ENCODE measurements at places on chromosomes 7 and 10.

DNA sequence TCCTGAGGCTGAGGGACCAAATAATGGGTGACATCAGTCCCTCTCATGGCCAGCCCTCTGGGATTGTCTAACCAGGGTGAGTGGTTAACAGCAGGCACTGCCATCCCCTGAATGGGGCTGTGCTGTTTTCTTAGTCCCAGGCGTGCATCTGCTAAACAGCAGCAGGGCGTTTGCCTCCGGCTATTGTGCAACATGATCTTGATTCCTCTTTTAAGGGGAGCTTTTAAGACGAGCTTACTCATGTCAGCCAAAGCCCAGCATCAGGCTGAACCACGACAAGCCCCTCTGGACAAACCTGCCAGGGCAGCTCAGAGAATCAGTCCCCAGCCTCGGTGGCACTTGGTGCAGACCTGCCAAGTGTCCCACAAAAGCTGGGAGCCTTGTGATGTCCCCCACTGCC lies 16.2 kb upstream of the IGFBP3 start:
- no peak for DNase-seq

DNA sequence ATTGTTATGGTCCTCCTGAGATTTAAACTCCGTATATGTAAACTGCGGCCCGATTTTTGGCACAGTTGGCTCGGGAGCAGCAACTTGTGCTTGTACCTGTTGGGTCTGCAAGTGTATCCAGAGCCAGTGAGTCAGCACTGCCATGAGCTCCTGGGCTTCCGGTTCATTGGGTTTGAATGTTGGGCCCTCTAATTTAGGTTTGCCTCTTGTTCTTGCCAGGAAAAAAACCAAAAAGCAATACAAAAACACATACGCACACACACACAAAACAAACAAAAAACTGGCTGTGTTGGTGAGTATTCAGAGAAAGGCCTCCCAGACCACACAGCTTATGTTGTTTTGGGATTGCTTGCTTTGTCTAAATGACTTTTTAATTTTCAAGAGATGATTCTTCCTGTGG lies 26.3 kb downstream of the SND1 start:
- DNase-seq, result no peak

- DNase-seq, result no peak
Measured at GRCh38 chr10:122286867-122287266, 15.8 kb downstream of the BTBD16 start.

- peak; percentile 32 for DNase-seq
Measured at GRCh38 chr7:93442478-93443224, 131.9 kb downstream of the CALCR start.

GRCh38 chr10:78776756-78777155 lies 292.0 kb upstream of the ZMIZ1 start:
- no peak for DNase-seq

DNA sequence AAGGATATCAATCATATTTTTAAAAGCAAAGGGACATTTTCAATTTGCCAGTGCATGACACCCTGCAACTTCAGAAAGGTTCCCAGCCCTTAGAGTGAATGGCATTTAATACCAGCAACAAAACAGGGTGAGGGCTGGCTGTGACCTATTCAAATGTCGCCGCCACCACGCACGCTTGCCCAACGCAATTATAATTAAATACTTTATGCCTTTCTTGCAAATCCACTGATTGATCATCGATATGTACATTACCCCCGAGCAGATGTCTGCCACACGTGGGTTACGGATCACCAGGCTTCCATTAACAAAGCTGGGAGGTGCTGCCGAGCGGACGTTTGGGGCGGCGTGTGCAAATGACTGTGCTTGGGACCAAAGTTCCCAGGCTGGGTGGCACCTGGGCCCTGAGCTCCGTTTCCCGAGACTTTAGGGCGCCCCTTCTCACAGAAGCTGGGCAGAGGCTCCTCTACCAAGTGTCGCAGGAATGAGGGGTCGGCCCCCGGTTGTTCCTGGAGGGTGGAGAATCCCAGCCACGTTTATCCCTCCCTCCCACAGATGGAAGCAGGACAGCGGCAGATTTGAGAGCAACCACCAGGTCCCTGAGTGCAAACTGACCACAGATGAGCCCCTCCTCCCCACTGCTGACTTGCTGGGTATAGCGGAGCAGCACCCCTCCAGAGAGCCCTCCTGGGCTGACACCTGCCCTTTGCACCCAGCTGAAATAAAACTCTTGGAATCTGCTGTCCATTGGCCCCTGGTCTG lies 3.9 kb downstream of the FOXL3 start:
- DNase-seq, result no peak

DNA sequence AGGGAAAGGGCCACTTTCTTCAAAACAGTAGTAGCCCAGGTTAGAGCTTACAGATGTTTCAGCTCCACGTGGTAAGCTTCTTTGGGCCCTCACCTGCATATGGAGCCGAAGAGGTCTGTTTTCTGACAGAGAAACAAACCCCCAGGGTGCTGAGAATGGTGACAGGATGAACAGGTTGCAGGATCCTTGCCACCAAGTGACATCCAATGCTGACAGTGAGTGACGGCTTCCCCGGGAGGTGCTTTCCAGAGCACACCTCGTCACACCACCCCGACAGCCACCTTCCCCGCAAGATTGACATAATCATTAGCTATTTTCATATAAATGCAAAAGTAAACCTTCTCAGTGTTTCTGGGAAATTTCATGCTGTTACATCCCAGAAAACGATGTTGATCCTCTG lies 109.3 kb upstream of the BTBD16 start:
- no peak for DNase-seq

GRCh38 chr10:62540389-62540788 lies 166.2 kb downstream of the ZNF365 start:
- DNase-seq, result no peak

DNA sequence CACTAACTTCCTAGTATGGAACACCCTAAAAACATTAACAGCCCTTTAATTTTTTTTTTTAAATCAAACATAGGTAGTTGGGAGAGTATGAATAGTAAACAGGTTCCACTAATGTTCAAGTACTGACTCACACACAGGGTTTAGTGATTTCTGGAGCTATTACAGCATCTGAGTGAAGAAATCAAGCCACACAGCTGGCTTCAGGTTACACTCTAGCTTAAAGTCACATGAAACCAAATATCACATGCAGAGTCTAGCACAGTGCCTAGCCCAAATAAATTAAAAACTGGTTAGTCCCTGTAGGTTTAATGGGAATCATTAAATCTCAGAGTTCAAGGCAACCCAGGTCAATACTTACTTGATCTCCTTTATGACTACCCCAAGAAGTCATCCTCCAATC lies 11.6 kb downstream of the PANK1 start:
- no peak for DNase-seq

GRCh38 chr10:127866276-127867013 lies 26.3 kb downstream of the CLRN3 start:
- no peak for DNase-seq

DNA sequence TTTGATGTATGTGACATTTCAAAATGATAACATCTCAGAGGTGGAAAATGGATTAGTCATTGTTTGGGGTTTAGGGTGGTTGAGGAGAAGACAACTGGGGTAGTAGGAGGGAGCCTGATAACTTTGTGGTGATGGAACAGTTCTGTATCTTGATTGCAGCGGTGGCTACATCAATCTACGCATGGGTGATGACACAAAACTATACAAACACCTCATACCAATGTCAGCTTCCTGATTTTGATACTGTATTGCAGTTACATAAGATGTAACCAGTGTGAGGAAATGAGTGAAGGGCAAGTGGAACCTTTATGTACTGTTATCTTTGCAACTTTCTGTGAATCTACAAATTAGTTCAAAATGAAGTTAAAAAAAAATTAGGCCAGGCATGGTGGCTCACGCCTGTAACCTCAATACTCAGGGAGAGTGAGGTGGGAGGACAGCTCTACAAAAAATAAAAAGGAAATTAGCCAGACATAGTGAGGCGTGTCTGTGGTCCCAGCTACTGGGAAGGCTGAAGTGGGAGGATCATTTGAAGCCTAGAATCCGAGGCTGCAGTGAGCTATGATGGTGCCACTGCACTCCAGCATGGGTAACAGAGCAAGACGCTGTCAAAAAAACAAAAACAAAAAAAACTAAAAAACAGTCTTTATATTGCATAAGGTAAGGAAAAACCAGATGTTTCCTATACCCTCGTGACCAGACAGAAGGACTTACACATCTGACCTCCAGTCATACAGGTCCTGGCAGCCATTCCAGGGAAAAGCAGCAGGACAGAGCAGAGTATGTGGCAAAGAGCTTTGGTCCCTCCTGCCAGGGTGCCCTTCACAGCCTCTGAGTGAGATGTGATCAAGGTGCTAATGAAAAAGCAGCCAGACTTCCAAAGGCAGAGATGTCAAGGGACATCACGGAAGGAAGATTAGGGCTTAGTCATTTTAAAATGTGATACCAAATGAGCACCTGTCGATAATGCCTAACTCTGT lies 50.8 kb downstream of the CYTH3 start:
- peak; percentile 34 for DNase-seq

DNA sequence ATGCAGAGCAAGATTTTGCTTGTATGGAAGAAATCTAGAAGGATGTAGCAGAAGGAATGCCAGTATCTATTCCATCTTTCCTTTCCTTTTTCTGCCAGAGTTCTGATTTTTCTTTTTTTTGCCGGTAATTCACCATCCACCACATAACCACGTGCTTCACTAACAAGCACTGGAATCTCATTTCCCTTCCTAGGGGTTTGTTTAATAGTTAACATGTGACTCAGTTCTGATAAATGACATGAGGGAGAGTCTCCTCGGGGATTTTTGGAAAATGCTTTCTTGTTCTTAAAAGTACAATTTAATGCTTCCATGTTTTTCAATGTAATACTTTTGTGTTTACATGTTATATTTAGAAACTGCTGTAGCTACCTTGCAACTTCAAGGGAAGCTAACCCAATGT lies 590.2 kb downstream of the SH2D4B start:
- no peak for DNase-seq

DNA sequence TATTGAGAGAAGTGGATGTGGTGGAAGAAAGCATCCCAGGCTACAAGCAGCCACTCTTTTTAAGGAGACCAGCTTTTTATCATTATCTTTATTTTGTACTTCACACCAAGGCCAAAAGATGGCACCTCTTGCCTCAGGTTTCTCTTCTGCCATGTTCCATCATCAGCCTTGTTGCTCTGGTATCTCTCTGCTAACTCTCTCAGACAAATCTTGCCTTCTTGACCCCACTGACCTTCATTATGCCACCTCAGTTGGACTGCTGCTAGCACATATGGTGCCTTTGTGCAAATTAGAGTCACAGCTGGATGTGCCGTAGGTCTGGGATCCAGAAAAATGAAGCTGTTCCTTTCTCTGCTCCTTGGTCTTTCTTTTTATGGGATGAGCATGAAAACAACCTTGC lies 47.1 kb upstream of the DYNC1I1 start:
- no peak for DNase-seq

DNA sequence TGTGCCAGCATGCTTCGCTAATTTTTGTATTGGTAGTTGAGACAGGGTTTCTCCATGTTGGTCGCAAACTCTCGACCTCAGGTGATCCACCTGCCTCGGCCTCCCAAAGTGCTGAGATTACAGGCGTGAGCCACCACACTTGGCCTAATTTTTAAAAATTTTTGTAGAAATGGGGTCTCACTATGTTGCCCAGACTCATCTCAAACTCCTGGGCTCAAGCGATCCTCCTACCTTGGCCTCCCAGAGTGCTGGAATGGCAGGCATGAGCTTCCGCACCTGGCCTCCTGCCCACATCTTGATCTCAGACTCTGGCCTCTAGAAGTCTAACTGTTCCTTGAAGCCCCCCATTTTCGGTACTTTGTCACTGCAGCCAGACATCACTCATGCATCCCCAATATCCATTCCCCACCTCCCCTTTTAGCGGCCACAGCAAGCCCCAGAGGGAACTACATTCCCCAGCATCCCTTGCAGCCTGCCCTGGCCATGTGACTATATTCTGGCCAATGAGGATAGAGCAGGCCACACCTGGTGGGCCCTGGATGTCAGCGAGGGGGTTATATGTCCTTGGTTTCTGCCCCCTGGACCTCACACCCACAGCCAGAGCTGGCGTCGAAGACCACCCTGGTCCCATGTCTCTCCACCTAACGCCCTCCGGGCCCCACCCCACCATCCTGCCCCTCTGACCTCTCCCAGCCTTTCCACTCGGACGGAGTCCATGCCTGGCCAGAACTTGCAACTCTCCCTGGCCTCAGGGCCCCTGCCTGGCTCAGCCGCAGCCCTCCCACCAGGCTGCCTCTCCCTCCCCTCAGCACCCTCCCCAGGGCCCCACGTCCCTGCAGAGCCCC lies 33.8 kb downstream of the MICALL2 start:
- DNase-seq, result no peak

- no peak for DNase-seq
Measured at GRCh38 chr10:78770167-78771090, 298.3 kb upstream of the ZMIZ1 start.

DNA sequence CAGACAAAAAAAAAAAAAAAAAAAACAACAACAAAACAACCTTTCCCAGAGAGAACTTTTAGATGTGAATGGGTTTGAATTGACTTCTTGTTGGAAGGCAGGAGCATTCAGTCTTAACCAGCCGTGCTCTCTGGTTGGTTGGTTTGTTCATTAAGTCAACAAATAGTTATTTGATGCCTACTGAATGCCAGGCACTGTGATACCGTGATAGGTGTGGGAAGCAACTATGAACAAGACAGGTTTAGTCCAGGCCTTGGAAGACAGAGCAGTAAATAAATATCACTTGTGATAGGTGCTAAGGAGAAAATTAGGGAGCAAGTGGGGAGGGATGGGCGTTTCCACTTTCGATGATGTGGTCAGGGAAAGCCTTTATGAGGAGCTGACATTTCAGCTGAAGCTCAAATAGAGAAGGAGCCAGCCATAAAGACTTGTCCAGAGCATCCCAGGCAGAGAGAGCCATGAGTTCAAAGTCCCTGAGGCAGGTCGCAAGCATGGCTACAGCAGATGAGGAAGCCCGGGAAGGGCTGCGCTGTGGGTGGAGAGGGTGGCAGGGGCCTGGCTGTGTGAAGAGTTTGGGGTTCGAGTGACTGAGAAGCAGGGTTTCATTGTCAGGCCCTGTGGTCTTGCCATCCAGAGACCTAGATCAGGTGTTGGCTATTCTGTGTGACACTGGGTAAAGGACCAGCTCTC lies 8.0 kb downstream of the TSPAN15 start:
- DNase-seq, result no peak

DNA sequence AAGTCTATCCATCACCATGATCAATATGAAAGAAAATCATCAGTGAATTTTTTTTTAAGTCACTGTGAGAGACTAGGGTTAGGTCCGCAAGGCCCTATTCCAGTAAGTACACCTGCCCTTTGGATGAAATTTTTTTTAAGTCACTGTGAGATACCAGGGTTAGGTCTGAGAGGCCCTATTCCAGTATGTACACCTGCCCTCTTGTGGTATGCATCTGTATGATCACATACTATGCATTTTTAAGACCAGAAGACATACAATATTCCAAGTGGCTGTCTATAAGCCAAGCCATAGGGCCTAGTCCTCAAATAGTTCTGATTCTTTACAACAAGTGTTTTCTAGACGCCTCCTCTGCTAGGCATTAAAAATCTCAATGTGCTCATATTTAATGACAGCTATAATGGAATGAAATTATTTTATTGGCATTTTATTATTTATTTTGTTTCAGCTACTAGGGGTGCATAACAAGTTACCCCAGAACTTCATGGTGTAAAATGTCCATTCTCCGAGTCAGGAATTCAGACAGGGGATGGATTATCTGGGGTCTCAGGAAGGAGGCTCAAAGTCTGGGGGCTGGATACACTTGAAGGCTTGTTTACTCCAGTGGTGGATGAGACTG lies 53.1 kb downstream of the TEX36 start:
- DNase-seq, result no peak

- DNase-seq, result no peak
Measured at GRCh38 chr10:103888113-103888841, 29.7 kb downstream of the STN1 start.

- DNase-seq, result no peak
Measured at GRCh38 chr10:46526682-46527038, 29.8 kb downstream of the GPRIN2 start.

- DNase-seq, result no peak
Measured at GRCh38 chr10:112907893-112908292, 42.2 kb upstream of the TCF7L2 start.

Measured in activated CD4-positive, alpha-beta T cell treated with anti-CD3 and anti-CD28 coated beads, Interleukin-2, amount 50 U/mL, for 48 hours (primary cell).